ENCODE measurements at places on chromosomes 1 and 21. TPM values are rescaled to one million over a fixed set of nuclear protein-coding genes. Genes with fewer than 3 reads are reported as not detected.

FALEC gene
- total RNA-seq: not detected

NUP210L gene
- total RNA-seq: 0.09 TPM

NECTIN4 gene
- total RNA-seq: 0.09 TPM

BCAN gene
- total RNA-seq: not detected

VAMP4 gene
- 7.3 TPM for total RNA-seq

All from CD8-positive, alpha-beta memory T cell (primary cell).